ENCODE measurements at places on chromosomes 13 and 19.

- no peak for DNase-seq
These were observed 42.7 kb upstream of the AKAP11 start for GRCh38 chr13:42229287-42229686.

- DNase-seq, result no peak
These were observed 90.8 kb upstream of the SLC10A2 start for GRCh38 chr13:103157016-103157415.

DNA sequence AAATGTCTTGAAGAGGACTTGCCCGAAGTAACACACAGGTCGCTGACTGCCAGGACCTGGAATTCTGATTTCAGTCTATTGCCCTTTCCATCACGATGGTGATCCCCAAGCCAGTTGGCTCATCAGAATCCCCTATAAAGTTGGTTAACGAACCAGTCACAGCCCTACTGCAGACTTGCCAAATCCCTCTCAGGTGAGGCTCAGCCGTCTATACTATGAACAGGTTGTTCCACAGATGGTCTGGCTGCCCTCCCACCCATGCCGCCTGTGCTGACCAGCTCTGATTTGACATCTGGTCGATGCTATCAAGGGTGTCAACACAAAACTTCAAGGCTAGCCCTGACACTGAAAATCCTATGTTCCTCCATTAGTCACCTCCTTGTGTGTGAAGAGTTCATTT, 90.0 kb downstream of the RNASEH2B start:
- no peak for DNase-seq

GRCh38 chr19:55485439-55486011, 537 bp downstream of the NAT14 start:
- DNase-seq, result no peak

- no peak for DNase-seq
These were observed 154.2 kb upstream of the KLF12 start for GRCh38 chr13:74288361-74288911.

- DNase-seq, result peak; percentile 10
These were observed at the start of gene SIN3B for GRCh38 chr19:16829010-16829821. TSS of gene SIN3B (plus strand) at chr19:16829398. CDS start at chr19:16829421, 23 bp downstream.

DNA sequence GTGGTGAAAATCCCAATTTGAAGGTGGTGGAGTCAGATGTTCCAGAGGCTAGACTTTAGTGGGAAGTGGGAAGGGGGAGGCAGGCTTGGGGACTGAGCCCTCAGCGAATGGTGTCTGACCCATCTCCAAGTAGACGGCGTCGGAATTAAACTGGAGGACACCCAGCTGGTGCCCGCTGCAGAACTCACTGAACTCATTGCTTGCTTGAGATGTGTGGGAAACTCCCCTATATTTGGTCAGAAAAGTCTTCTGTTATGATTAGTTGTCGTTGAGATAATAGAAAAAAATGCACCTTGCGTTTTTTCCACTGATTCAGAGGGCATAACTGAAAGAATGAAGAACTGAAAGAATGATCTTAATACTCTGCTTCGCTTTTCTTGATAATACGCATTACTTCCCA, 871 bp upstream of the ZNF583 start:
- DNase-seq, result no peak

DNA sequence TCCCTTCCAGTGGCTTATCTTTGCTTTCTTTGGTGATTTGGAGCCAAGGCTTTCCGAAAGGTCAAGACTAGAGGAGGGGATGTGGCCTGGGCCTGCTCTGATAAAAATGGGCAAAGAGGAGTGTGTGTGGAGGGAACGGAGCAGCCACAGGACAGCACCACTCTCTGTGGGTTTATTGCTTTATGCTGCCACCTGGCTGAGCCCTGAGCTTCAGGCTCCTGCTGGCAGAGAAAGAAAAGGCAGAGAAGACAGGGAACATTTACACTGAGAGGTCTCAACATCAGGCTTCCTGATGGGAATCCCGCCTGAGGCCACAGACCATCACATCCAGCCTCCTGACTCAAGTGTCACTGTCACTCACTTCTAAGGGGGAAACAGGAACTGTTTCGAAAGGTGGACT, 9.2 kb upstream of the GSX1 start:
- DNase-seq, result no peak

DNA sequence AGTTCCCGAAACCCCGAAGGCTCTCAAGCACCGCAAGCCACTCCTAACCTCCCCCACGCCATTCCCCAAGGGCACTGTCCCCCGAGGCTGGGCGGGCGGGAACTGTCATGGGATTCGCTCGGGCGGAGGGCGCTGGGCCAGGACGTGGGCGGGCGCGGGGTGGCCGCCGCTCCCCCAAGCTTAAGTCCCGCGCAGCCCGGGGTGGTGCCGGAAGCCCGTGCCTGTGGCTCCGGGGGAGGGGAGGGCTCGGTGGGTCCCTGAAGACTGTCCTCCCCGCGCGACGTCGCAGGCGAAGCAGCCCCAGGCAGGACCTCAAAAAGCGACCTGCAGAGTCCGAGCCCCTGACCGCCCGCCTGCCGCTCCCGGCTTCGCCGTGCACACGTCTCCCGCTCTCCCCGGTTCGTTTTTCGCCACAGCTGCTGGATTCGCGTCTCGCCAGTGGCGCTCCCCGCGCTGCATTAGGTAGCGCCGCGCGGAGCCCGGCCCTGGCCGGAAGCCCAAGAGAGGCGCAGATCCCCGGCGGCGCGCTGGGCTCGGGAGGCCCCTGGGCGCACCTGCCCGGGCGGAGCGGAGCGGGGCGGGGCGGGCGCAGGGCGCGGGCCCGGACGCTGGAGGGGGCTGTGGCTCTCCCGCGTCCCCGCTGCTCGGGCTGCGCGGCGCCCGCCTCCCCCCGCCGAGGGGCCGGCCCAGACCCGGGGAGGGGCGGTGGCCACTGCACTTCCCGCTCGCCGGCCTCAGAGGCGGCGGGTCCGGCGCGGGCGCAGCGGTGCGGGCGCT, at the start of gene FARP1:
Gene FARP1 (plus strand): TSS at position 715 of the 777 bp plus-strand sequence. CDS start 70,149 bp downstream, outside the sequence.
- no peak for DNase-seq

- DNase-seq, result no peak
These were observed 29.1 kb downstream of the EPS15L1 start for GRCh38 chr19:16442386-16443276.

DNA sequence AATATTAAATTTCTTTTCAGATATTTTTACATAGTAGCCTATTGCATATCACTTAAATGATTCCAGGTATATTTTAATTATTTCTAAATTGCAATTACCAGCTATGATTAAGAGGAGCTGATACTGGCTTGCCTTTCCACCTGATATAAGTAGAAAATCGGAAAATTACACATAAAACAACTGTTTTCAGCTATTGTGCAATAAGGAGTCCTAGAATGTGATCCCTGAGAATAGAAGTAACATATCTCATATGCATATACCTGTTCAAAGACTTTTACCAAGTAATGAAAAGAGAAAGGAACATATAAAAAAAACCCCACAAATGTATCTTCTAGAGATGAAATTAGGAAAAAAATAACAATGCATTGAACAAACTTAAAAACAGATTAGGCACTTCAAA, 1354.6 kb upstream of the PCDH9 start:
- no peak for DNase-seq

DNA sequence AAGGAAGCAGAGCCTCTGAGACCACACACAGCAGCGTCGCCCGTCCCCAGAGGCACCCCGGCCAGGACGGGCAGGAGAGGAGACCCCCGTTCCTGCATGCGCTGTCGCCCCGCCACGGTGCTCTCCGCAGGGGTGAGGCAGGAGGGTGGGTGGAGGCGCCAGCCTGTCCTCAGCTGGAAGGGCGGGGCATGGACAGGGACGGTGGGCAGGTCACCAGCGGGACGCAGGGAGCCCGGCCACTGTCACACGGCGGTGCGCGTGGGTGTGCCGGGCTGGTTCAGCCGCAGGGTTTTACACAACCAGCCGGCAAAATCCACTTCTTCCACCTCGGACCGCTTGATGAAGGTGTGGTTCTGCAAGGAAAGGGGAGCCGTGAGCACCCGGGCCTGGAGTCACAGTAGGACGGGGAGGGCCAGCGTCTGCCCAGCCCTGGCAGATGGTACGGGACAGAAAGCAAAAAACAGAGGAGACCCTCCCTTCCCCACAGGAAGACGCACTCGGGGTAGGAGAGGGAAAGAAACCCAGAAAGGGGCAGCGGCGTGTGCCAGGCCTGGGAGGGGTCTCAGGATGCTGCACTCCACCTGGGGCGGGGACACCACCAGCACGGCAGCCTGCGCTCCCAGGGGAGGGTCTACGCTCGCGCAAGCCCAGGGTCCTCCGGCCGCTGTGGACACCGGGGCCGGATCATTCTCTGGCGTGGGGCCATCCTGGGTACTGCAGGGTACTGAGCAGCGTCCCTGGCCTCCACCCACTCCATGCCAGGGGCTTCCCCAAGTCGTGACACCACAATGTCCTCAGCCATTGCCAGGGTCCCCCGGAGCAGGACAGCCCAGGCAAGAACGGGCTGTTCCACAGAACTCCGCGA, 23.9 kb upstream of the ZBTB7A start:
- no peak for DNase-seq

DNA sequence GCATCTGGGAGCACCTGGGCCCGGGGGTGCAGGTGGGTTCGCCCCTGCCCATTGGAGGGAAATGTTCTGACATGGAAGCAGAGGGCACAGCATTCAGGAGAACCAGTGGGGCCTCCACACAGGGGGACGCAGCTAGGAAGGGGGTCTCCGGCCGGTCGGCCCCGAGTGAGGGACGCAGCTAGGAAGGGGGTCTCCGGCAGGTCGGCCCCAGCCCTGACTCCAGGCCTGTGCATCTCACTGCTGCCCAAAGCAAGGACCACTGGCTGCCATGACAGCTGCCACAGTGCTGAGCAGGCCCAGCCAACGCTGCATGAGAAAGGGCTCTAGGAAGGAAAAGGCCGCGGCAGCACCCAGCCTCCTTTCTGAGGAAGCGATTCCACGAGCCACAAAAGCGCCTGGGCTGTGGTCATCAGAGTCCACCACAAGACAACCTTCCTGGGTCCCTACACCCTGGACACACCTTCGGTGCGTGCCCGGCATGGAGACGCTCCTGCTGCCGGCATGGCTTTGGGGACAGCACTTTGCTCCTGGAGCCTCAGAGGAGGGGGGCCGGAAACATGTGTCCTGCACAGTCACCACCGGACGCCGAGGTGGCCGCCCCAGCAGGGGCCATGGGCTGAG, 9.7 kb downstream of the RASA3 start:
- DNase-seq, result no peak

DNA sequence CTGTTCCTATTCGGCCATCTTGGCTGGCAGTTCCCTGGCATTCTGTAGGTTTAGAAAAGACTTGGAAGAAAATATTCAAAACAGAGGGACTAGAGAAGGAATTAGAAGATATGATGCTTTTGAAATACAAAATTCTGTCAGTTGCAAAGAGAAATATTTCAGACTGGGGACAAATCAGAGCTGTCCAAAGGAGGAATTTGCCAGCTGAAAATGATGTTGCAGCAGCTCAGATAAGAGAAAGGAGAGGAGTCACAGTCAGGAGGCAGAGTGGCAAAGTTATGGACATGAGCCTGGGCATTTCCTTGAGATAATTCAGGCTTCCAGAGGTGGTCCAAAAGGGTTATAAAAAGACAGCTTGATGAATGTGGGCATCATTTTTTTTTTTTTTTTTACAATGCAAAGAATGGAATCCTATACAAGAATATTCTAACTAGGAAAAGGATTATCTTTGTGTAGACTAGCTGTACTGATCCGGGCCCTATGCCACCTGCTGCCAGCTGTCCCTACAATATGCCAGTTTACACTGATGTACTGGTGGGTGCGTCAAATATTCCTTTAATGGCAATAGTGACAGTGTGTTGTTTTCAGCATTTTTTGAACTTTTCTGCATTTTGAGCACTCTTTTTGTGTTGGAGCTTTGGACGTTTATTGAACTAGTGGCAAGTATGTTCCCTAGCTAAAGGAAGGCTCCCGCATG, 31.8 kb upstream of the CBY2 start:
- no peak for DNase-seq

- no peak for DNase-seq
These were observed 112.3 kb upstream of the KLF12 start for GRCh38 chr13:74246487-74246886.

DNA sequence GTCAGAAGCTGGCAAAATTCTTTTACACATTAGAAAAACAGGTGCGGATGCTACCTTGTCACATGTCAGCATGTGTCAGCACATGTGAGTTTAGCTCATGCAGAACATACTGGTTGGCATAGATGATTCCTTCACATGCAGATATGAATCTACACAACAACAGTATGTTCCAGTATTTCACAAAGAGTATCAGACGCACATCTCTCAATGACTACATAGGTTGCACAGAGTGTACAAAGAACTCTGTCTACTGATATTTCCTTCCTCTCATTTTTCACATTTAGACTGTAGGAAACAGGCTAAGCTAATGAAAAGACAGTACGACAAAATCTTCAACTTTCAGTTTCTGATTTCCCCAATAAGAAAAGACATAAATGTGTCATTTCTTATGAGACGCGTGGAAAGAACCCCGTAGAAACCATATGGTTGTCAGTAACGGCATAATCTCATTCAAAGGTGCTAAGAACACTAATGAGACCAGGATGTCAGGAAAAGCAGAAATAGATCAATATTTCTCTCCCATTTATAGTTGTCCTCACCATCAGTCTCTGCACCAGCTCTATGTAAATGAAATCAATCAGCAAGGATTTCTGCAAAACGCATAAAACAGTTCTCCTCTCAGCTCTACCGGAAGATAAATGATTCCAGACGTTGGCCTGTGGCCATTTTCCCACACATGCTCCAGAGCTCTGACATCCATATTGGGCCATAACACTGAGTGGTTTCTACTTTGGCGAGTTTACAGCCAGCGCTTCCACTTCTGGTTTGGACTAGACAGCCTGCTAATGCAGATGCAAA, 81.2 kb downstream of the STARD13 start:
- DNase-seq, result no peak

- no peak for DNase-seq
These were observed 4.2 kb downstream of the SLC7A9 start for GRCh38 chr19:32865326-32865725.

DNA sequence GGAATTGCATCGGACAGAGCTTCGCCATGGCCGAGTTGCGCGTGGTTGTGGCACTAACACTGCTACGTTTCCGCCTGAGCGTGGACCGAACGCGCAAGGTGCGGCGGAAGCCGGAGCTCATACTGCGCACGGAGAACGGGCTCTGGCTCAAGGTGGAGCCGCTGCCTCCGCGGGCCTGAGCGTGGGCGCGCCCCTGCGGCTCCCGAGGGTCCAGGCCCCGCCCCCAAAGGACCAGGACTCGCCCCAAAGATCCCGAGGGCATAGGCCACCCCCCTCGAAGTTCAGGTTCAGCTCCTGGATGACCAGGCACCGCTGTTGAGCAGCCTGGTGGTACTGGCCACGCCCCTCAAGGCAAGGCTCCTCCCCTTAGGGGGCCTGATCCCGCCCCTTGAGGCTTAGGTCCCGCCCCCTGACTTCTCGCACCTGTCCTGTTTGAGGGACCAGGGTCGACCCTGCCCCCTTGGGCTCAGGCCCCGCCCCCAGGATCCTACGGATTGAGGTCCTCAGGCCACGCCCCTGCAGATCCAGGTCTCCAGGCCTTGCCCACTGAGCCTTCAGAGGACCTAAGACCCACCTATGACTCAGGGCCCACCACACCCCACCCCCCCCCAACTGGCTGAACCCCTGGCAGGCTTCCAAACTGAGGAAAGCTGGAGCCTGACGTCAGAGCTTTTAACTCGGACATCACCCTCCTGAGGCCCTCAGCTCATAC, 43.1 kb downstream of the CYP4F22 start:
- DNase-seq, result no peak

GRCh38 chr19:10543420-10544241, at the start of gene ATG4D:
TSS of gene ATG4D (plus strand) at chr19:10543904. CDS start at chr19:10544091, 187 bp downstream.
- DNase-seq, result peak; percentile 41

Measured in NCI-H1436 treated with DMSO at 0.1 percent for 48 hours (cell line).